ENCODE measurements at places on chromosomes 6 and 20.
A peak's percentile ranks its signal among the peaks of the same experiment; 100 is the strongest.

- DNase-seq = no peak
Observed at GRCh38 chr6:159416891-159417560, 247.8 kb downstream of the FNDC1 start.

DNA sequence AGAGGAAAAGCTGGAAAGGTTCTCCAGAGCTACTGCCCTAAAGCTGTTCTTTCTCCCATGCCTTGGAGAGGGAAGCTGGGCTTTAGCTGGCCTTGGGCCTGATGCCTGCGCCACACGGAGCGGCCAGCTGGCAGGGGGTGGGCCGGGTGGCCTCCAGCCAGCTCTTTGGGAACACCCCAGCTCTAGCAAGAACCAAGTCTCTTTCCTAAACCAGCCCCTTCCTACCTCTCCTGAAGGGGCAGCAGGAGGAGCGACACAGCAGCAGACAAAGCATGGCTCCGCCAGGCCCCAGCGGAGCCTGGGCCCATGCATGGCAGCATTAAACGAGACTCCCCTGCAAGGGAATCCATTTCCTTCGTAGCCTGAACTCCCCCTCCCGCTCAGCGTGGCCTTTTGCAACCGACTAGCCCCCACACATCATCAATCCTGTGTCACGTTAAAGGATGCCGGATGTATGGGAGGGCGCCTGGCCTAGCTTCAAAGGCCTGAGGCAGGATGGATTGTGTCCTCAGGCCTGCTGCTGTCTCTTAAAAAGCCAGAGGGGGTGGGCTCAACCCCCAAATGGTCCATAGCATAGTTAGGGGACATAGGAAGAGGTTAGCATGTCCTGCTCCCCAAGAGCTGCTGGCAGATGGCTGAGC, 14.0 kb downstream of the MRPS18A start:
- DNase-seq = no peak

DNA sequence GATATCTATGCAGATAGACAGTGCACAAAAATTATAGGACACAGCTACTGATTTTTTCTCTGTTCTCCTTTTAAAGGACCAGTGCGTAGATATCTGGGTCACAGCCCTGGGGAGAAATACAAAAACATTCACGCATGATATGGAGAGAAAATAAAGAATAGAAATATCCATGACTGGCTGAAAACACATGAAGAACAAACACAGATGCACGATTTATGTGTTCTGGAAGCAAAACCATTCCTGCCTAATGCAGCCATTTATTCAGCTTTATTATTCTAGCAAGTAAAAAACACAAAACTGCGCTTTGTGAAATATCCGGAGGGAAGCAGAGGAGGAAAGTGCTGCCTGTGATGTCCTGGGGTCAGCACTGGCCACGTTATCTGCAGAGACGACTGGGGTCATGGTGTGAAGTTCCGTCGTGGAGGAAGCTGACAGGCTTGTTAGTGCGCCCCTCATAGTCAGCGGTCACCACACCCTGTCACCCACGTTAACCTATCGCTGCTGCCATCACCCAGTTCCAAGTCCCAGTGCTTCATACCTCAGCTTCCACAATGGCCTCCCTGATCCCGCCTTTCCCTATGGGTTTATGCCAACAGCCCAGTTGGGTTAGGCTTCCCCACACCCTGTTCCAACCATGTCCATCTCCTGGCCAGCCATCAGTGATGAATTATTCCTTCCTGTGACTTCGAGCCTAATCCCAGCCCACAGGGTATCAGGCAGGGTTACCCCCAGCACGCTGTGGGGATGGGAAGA, 86.6 kb upstream of the RPS6KA2 start:
- DNase-seq = no peak

DNA sequence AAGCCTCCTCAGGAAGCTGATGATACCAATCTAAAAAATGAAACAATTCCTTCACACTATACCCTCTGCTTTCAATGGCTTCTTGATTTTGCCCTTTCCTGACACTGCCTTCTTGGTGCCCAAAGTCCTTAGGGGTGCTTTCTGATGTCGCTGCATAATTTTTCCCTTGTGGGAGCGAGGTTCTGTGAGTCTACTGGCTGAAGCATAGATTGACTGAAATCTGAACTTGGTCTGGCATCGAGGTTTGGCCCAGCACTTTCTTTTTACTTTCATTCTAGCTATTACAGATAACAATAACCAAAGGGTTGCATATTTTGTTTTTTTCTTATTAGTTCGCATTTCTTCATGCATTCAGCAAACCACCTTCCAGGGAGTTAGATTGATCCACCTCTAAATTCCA, 65.8 kb downstream of the E2F3 start:
- DNase-seq = no peak

GRCh38 chr6:112846681-112847080, 499.6 kb downstream of the RFPL4B start:
- no peak for DNase-seq

GRCh38 chr6:156791320-156791850, 14.2 kb downstream of the ARID1B start:
- DNase-seq = no peak

GRCh38 chr6:142845624-142846458, 99.1 kb downstream of the HIVEP2 start:
- peak; percentile 42 for DNase-seq

GRCh38 chr6:113587078-113587699, 270.0 kb upstream of the MARCKS start:
- no peak for DNase-seq

GRCh38 chr6:94588301-94588700, 989.0 kb upstream of the MANEA start:
- DNase-seq = no peak

DNA sequence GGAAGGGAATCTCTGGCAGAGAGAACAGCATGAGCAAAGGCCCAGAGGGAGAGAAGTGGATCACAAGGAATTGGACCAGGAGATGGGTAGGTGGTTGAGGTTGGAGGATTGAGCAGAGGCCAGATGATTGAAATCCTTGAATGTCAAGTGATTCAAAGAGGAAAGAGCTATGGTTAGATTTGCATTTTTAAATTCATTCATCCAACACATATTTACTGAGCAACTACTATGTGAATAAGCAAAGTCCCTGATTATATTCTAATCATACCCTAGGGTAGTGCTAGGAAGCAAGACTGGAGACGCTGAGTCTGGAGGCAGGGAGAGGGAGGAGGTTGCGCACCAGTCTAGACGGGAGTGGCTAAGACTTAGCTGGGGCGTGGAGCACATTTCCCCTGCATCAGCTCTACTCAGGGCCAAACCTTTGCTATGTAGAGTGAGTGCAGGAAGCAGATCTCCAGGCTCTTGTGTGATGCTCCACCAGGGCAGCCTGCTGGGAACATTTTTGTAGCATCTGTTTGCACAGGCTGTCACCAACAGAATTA, 40.2 kb downstream of the EYA2 start:
- no peak for DNase-seq
